ENCODE measurements at places on chromosomes 1 and 21.

DNA sequence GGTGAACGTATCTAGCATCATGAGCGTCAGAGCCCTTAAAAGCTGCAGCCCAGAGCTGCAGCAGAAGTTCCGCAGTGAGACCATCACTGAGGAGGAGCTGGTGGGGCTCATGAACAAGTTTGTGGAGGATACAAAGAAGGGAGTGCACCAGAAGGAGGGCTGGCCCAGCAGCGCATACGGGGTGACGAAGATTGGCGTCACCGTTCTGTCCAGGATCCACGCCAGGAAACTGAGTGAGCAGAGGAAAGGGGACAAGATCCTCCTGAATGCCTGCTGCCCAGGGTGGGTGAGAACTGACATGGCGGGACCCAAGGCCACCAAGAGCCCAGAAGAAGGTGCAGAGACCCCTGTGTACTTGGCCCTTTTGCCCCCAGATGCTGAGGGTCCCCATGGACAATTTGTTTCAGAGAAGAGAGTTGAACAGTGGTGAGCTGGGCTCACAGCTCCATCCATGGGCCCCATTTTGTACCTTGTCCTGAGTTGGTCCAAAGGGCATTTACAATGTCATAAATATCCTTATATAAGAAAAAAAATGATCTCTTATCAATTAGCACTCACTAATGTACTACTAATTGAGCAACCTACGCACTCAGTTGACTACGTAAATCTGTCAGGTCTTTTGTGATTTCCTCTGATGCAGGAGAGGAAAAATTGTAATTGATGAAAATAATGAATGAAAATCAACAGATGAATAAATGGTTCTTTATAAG lies 2.8 kb downstream of the CBR1 start:
- DNase-seq, result no peak

DNA sequence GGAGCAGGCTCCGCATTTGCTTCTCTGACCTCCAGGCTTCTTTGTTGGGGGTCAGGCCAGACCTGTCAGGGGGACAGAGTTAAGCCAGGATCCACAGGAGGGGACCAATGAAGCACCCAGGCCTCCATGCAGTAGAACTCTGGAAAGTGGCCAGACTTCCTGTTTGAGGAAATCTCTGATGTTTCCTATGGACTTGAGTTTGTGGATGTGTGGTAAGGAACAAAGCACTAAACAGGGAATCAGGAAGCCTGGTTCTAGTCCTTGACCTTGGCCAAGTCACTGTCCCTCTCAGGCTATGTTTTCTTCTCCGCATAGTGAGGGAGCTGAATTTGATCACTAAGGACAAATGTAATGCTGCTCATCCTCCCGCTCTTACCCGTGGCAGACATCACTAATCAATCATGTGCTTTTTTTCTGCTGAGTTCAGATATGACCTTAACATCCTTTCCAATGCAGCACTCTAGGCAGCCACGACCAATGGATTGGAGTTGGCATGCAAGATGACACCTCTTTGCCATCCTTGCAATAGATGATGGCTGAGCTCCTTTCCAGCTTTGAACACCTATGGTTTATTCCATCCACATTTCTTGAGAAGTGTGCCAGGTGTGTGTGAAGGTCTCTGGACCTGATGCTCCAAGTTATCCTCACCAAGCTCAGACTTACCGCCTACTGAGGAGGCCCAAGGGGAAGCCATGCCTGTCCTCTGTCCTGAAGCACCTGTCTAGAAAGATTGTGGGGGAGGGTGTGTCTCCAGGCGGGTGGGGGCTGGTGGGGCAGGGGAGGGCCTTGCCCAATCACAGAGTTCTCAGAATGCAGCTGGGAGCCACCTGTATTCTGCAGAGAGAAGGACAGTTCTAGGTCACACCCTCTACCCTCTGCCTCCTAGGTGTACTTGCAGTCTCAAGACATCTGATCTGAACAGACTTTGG lies 9.9 kb downstream of the SH2D2A start:
- DNase-seq, result no peak

DNA sequence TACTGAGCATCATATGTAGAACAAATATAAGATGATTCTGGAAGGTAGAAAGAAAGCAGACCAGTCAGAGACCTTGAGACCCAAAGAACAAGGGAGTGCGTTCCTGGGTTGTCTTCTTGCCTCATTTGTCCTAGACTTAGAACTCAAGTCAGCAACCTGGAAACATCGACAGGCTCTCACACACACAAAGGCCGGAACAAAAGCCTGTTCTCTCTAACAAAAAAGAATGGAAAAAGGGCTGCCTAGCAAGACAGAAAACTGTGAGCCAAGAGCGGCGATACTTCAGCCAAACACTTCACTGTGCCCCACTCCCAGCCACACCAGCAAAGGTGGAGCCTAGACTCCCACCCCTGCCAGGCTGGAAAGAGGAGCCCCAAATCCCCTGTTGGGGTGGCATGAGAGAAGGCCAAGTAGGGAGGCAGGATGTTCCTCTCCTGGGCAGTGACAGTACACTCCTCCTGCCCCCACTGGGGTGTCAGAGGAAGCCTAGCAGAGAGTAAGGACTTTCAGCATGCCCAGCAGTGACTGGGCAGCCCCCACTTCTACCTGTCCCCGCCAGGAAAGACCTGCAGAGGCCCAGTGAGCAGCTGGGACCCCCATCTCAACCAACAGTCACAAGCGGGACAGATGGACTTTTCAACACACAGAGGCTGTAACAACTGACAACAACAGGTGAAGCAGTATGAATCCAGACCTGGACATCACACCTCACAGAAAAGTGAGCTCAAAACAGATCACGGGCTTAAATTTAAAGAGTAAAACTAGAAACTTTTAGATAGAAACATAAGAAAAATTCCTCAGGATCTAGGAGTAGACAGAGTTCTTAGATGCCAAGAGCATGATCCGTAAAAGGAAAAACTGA lies 33.0 kb downstream of the MRAP start:
- no peak for DNase-seq

DNA sequence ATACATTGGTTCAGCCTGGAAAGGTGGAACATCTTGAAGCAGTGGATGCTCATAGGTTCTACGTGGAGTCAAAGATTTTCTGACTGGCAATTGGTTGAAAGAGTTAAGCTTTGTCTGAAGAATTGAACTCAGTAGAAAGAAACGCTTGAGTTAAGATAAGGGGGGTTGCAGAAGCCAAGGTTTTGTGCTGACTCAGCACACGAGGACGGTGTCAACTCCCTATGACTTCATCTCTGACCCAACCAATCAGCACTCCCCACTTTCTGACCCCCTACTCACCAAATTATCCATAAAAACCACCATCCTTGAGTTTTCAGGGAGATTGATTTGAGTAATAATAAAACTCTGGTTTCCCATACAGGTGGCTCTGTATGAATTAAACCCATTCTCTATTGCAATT lies 2.5 kb upstream of the PINK1 start:
- DNase-seq, result no peak

GRCh38 chr1:28127617-28128257 lies 39.3 kb upstream of the EYA3 start:
- DNase-seq, result no peak

DNA sequence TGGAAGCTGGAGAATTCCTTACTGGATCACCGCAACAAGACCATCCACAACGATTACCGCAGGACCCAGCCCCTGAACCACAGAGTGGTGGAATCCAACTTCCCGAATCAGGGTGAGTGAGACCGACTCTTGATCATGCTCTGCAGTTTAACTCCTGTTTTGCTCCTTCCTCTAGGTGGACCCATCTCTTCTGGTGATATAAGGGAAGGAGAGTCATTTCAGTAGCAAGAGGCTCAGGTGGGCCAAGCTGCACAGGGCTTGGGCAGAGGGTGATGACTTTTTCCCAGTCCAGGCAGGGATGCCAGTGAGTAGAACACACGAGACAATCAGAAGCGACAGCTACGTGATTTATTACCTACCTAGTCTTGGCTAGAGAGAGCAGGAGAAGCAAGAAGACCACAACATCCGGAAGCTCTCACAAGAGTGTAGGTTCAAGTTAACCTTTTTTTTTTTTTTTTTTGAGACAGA lies 25.2 kb downstream of the CA6 start:
- no peak for DNase-seq

GRCh38 chr1:30331415-30332065 lies 391.8 kb downstream of the MATN1 start:
- no peak for DNase-seq

DNA sequence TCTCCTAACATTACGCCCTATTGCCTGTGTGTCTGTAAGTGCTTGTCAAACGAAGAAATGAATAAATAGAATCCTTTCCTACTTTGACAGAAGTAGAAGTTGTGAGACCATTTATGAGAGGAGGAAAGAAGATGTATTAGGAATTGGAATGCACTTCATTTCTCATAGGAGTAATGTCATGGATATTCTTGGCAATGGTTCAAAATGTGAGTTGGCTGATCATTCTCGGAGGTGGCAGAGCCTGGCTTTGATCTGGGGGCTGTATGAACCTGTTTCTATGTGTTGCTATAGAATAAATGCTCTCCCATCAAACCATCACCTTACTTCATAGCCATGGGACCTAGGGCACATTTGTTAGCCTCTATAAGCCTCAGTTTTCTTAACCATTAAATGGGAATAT lies 10.1 kb upstream of the SERBP1 start:
- no peak for DNase-seq

- no peak for DNase-seq
Observed at GRCh38 chr1:87791931-87792740, 463.5 kb downstream of the LMO4 start.

DNA sequence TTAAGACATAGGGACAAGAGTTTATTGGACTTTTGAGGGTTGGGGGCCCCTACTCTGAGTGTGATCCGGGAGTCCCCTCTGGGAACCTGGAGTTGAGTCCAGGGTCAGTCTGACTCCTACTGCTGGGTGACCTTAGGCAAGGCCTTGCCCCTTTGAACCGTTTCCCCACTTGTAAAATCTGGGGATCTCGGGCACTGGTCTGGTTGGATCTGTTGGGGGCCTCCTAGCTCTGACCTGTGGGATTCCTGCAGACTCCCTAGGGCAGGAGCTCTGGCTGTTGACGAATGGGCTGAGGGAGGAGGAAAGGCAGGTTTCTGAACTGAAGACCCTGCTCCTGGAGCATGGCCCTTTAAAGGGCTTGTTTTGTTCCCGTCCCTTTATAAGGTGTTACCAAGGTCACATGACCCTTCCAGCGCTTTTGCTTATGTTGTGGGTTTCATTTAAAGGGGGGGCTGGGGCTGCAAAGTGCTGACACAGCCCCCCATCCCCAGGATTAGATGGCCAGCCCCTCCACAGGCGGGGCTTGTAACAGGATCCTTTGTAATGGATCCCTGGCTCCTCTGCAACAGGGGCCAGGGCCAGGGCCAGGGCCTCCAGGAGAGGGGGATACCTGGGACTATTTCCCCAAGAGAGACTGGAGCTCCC lies 50.7 kb downstream of the YARS1 start:
- DNase-seq, result no peak

DNA sequence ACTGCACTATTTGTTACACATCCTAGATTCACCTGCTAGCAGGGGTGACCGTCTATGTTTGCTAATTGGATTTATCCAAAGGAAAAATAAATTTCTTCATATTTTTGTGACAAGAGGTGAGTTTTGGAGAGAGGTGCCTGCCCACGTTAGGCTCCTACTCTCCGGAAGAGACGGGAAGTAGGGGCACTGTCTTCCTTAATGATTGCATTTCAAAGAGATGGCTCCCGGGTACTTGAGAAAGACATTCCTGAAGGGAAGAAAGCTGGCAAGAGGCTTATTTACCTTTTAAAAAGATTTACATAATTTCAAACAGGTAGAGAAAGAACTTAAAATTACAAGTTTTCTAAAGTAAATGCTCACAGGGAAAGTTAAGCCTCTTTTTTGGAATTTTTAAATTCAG lies 18.7 kb upstream of the IL19 start:
- DNase-seq, result no peak

GRCh38 chr1:171637928-171638576 lies 14.4 kb downstream of the MYOC start:
- no peak for DNase-seq

DNA sequence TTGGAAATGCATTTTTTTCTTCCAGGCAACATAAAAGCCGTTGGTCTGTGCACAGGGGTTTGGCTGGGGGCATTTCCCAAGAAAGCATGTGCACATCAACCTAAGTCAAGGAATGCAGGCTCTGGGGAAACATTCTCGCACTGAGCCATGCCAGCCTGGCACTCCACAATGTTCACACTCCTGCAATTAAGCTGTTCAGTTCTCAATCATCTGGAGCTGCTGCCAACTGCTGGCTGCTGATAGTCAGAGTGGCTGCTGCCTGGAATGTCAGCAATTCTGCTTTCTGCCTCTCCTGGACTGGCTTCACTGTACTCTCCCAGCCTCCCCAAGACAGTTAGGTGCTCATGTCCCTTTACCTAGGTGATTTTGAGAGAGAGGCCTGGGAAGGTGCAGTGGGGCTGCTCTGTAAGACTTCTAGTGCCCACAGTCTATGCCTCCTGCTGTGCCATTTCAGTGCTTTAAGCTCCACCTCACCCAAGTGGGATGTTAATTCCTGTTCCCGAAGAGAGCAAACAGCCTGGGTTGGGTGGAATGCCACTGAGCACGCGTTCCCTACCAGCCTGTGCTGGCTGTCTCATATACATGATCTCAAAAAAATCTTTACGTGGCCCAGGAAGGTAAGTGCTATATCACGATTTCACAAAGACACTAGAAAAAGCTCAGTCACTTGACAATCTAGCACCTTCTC lies 131.7 kb downstream of the BRINP2 start:
- DNase-seq, result no peak

DNA sequence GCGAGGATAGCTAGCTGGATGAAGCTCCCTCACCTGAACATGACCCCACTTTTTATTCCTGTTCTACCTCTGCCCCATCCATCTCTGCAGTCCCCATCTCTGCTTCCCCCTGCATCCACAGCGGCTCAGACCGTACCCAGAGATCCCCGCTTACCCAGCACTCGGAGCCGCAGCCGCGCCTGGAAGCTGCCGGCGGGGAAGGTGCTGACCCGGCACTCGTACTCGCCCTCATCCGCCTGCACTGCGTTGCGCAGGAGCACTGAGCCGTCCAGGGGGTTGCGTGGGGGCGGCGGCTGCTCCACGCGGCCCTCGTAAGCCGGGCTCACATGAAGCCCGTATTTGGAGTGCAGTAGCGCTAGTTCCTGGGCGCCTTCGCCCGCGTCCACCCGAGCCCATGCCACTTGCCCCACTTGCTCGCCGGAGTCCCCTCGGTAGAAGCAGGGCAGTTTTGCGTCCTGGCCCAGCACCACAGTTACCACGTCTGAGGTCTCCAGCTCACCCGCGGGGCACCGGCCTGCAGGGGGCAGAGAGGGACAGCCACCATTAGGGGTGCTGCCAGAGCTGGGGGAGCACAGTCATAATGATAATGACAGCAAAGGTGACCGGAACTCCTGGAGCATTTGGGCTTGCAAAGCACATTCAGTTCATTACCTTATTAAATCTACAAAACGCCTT lies 9.8 kb downstream of the NECTIN4 start:
- no peak for DNase-seq

- DNase-seq, result no peak
Observed at GRCh38 chr1:101902199-101902598, 94.5 kb downstream of the OLFM3 start.
